ENCODE measurements at places on chromosomes 3 and 15.

GRCh38 chr3:177538048-177538749 lies 340.9 kb upstream of the TBL1XR1 start:
- no peak for DNase-seq

DNA sequence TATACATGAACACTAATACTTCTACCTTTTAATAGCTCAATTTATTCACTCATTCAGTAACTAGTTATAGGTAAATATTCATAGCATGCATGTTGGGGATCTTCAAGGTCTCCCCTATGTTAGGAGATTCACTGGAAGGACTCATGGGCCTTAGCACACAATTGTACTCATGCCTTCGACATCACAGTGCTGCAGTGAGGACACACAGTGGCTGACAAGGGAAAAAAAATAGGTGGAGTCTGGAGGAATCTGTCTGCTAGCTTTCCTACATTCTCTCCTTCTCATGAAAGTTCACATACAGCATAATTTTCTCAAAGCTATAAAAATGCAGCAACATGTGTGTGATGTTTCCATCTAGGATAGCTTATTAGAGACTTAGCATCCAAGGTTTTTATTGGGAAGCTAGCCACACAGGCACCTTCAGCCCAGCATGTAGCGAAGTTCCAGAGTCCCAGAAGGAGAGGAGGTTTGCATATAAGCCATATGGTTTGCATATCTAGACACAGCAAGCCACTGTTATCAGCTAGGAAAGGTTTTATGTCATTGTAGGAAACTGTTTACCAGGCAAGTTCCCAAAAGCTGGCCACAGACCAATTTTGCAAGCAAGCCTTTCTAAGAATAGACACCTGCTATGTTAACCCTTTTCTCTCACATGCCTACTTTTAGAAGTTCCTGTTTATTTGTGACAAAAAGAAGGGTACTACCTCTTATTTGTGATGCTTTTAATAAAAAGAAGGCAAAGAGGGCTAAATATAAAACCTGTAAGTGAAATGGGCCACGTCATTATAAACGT lies 46.4 kb downstream of the MORC1 start:
- no peak for DNase-seq

GRCh38 chr15:100001405-100001804 lies 268.2 kb upstream of the LYSMD4 start:
- DNase-seq: no peak

DNA sequence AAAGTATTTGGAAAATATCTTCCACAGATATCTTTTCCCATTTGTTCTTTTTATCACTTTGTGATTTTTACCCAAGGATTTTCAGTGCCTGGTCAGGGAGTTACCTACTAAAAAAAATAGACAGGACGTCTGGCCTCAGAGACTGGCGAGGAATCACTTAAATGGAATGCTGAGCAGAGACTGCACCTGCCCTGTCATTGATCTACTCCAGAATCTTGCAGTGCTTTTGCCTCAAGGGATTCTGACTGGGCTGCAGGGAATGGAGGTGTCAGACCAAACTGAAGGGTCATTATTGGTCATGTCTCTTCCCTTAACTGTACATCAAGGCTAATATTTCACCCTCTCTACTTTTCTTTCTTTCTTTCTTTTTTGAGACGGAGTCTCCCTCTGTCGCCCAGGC lies 12.1 kb upstream of the RYR3 start:
- no peak for DNase-seq

GRCh38 chr3:120192159-120192558 lies 92.9 kb downstream of the GPR156 start:
- no peak for DNase-seq
